ENCODE measurements at places on chromosomes 3 and 15.

DNA sequence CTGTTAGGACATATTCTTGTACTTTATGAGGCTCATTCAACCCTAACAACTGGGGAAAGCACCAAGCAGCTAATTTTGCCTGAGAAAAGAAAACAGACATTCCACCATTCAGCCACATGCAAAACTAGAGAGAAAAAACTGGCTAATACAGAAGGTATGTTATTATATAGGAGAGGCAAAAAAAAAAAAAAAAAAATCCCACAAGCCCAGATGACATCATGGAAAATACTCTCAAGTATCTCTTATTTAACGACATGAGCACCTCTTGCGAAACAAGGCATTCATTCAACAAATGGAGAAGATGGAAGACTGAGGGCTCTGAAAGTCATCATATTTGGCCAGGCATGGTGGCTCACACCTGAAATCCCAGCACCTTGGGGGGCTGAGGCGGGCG, 61.5 kb downstream of the PRICKLE2 start:
- peak; percentile 20 for DNase-seq

GRCh38 chr3:196596355-196596754, 27.9 kb downstream of the FBXO45 start:
- no peak for DNase-seq

DNA sequence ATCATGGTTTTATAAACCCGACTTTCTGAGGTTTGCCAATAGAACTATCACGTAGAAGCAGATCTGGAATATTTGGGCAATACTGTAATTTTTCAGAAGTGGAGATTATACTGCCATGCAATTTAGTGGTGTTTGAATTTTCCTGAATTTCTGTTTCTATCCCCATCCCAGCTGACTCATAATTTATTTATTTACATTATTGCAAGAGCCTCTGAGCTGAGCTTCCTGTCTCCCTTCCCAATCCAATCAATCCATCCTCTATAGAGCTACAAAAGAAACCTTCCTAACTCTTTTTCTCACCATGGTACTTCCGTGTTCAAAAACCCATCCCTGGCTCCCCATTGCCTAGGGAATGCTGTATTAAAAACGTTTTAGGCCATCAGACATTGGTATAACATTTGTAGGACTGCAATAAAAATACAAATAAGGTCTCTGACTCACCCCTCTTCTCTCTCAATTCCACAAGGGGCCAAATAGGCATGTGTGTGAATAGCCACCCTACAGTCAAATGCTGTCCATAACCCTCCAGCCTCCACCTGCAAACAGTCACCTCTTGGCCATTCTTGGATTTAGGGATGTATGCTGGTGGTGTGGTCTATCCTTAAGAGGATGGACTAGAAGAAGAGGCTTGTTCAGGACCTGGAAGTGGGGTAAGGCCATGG, 190.7 kb downstream of the CD47 start:
- no peak for DNase-seq

GRCh38 chr3:73500321-73500720, 124.4 kb downstream of the PDZRN3 start:
- DNase-seq: no peak

GRCh38 chr15:68930268-68931022, at the start of gene SPESP1:
Gene SPESP1, plus strand, starts transcription at chr15:68930525. Its CDS starts 129 bp downstream, at chr15:68930654.
- no peak for DNase-seq

- DNase-seq: no peak
These were observed 86.0 kb downstream of the PLXNA1 start for GRCh38 chr3:127068871-127069270.

DNA sequence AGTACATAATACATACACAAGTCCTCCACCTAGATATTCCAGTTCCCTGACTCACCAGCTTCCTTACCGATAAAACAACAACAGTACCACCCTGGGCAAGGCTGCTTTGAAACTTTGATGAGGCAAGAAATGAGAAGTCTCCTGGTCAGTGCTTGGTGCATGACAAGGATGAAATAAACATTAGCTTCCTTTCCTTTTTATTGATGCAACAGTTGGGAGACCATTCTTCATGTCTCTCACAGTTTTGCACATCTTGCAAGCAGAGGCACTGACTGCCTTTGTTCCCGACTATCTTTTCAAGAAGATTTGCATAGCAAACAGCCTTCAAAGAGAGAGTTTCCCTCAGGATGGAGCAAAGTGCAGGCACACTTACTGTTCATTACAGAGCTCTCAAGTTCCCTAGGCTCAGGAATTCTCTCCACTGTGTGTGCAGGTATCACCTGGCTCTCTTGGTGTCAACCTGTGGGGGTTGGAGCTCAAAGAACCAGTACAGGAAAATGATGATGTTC, 65.2 kb downstream of the MYLK start:
- peak; percentile 77 for DNase-seq

DNA sequence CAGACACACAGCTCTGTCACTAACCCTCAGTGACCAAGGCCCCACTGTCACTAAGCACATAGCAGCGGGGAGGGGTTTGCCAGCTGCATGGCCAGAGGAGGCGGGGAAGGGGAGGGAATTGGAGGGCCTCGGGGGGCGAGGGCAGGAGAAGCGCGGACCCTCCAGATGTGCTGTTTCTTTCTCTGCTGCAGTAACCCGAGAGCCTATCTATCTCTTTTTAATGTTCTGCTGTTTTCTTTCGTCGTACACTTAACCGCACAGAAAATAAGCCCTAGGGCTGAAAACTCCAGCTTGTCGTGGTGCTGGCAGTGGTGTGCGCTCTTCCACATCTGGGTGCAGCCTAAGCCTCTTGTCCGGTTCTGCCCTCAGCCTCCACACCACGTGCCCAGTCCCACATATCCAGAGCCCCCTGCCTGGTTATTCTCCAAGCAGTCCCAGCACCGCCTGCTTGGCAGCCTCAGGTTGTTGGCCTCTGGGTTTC, 51.1 kb downstream of the BDH1 start:
- DNase-seq: no peak

DNA sequence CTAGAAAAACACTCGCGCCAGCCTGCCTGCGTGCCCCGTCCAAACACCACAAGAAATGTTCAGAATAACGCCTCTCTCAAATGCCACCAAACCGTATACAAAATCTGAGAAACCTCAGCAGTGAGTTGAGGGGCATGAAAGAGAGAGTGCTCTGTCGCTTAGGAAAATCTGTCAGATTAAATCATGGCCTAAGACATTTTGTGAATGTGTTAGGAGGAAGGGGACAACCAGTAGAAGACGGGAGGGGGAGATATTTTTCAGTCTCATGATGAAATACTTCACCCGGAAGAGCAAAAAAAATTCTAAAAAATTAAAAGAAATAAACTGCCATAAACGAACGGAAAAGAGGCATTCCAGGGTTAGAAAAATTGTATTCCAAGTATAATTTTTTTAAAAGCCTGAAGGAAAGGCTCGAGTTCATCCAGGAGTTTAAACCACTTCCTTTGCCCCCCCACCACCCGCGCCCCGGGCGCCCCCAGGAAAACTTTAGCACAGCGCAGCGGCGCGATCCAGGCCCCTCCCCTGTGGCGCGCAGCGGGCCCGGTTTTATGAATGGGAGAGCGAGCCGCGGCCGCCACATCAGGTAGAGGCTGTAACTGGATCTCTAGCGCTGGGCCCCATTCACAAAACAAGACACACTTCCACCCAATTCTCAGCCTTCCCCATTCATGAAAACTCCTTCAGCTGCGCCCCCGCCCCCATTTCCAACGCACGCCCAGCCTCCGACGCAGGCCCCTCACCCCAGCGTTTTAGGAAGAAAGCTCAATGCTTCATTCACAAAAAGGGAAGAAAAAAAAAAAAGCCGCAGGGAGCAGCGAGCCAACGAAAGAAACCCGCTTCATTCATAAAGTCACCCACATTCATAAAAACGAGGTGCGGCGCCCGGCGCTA, 1.4 kb downstream of the ETV5 start:
- DNase-seq: peak; percentile 69

DNA sequence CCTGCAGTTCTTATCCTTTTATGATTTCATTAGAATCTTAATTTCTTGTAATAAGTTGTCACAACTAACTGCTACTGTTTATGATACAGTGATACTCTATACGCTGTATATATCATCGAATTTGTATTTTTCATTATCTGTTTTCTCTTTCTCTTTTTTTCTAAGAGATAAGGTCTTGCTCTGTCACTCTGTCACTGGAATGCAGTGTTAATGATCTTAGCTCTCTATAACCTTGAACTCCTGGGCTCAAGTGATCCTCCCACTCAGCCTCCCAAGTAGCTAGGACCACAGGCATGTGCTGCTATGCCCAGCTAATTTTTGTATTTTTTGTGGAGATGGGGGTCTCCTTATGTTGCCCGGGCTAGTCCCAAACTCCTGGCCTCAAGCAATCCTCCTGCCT, 14.8 kb downstream of the APH1B start:
- no peak for DNase-seq

GRCh38 chr15:94380798-94381197, 149.4 kb downstream of the MCTP2 start:
- no peak for DNase-seq

GRCh38 chr3:36734742-36735141, 29.6 kb downstream of the DCLK3 start:
- DNase-seq: no peak

GRCh38 chr3:82133070-82133606, 371.7 kb upstream of the GBE1 start:
- peak; percentile 42 for DNase-seq

GRCh38 chr3:66483006-66483405, 17.8 kb downstream of the LRIG1 start:
- DNase-seq: no peak

DNA sequence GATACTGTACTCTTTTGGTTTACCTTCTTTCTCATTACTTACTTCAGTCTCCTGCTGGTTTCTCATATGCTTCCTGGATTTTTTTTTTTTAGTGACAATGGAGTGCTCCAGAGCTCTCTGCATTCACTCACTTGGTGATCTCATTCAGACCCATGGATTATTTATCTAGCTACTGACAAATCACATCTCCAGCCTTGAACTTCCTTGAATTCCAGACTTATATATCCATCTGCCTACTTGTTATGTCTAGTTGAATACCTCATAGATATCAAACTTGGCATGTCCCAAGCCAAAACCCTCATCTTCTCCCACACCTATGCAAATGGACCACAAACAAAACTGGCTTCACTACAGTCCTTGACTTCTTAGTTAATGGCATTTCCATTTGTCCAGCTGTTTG, 234.7 kb upstream of the ZPLD1 start:
- DNase-seq: no peak

- no peak for DNase-seq
These were observed 30.2 kb upstream of the HCLS1 start for GRCh38 chr3:121690777-121691405.

DNA sequence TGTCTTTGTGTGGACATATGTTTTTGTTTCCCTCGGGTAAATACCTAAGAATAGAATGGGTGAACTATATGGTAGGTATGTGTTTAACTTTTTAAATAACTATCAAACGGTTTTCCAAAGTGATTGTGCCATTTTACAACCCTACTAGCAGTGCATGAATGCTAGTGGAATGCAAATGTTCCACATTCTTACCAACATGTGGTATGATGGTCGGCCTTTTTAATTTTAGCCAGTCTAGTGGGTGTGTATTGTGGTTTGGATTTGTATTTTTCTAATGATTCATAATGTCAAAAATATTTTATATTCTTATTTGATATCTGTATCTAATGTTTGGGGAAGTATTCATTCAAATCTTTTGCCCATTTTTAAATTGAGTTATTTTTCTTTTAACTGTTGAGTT, 68.2 kb upstream of the SMAD3 start:
- DNase-seq: no peak

DNA sequence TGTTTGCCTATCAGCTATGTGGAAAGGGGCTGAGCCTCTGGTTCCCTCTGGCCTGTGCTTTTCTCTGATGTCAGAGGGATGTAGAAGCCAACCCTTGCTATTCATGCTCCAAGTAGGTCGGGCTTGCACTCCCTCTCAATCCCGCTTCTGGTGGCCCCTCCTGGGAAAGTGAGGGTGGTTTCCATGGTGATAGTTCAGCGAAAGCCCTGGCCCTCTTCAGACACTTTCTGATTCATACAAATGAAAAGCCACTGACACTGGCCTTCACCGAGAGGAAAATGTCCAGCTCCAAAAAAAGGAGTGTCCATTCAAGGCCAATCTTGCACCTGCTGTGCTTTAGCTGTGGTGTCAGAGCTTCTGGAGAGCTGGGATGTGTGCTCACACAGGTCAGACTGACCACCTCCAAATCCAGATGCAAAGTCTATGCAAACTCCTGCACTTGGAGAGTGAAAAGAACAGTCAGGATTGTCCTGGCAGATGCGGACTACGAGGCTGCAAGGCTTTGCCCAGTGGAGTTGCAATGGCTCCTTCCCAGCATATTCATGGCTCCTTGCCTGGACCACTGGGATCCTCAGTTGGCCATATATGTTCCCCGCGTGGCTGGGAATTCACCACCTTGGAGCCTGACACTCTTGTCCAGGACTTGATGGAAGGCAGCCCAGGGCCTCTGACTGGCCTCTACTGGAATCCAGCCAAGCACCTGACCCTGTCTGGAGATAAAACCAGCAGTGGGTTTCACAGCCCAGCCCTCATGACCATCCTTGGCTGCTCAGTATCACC, 96.6 kb downstream of the CEMIP start:
- no peak for DNase-seq

GRCh38 chr3:71237672-71238071, 345.9 kb downstream of the FOXP1 start:
- DNase-seq: no peak

DNA sequence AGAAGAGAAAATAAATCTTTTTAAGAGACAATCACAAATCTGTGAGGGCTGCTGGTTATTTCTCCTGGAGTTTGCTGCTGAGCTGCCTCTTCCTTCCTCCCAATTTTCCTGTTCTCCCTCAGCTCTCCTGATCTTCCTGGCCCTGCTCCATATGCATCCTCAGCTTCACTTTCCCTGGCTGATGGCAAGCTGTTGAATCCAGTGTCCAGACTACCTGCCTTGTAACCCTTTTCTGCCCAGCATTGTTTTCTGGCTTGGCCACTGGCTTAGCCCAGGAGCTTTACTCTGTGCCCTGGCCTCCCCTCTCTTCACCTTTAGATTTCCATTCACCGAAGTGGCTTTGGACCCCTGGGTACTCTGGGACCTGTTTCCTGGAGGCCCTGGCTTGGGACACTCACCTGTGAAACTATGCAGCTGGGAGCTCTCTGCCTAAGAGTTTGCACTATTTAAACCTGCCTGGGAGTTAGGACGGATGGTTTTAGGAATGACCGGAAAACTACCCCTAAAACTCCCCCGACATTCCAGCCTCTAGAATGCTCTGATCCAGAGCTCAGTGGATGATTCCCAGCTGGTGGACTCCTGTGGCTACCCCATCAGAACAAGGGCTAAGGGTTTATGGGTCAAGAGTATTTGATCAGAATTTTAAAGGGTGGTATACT, 90.0 kb downstream of the RBPMS2 start:
- no peak for DNase-seq

DNA sequence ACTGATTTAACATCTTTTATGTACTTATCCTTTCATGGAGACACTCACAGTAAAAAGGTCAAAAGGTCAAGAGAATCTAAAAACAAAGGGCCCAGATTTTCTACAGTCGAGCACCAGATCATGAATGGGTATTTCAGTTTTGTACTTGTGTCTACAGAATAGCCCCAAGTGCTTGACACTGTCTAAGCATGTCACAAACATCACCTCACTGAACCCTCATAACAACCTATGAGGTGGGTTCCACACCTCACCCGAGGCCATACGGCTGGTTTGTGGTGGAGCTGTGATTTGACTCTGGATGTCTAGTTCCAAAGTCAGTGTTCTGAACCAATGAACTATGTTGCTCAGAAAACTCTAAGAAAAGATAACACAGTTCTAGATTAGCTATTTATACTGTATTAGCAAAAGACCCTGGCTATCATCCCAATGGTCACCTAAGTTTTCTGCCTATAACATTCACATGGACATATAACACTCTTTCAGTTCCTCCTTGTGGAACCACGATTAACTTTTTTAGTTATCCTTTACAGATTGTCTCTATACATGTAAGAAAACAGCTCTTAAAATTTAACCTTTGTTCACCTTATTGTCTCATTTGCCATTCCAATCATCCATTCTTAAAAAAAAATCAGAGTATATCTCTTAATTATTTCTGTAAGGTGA, 25.5 kb downstream of the TM6SF1 start:
- no peak for DNase-seq
